ENCODE measurements at places on chromosomes 7 and 10. TPM values are rescaled to one million over a fixed set of nuclear protein-coding genes. Genes with fewer than 3 reads are reported as not detected.

DNA sequence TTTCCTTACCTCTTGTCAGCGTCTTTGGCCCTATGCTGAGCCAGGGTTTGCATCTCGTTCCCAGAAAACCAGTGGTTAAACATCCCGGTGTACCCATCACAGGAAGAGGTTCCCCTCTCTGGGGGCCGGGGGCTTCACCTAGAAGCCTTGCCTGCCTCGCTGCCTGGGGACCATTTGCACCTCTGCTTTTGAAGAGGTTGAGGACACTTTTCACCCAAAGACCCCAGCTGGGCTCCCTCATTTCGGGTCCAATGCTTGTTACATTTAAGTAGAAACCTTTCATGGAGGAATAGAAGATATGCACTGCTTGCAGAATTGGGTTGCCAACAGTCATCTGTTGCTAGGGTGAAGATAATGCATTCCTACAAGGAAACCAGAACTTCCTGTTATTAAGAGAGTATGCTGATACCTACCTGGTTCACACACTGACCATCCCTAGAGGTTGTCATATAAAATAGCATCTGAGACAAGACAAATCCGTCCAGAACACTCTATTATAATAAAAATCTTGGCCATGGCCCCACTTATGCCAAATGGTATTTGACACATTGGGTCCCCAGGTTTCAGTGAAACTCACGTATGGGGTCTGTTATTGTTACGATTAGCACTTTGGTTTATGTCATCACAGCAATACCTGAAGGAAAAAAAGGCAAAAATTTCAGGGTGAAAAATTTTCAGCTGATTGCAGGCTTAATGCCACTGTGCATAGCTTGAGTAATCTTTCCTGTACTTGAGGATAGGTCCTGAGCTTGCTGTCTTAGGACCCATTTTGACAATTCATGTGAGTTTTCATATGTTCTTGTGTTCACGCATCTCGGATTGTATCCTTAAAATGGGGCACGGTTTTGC lies 917 bp downstream of the ZNF365 start:
- DNase-seq: peak; percentile 5

GRCh38 chr7:10779465-10780399 lies 193.9 kb upstream of the PHF14 start:
- DNase-seq: no peak

- no peak for DNase-seq
Measured at GRCh38 chr10:130013335-130014262, 49.5 kb upstream of the EBF3 start.

DNA sequence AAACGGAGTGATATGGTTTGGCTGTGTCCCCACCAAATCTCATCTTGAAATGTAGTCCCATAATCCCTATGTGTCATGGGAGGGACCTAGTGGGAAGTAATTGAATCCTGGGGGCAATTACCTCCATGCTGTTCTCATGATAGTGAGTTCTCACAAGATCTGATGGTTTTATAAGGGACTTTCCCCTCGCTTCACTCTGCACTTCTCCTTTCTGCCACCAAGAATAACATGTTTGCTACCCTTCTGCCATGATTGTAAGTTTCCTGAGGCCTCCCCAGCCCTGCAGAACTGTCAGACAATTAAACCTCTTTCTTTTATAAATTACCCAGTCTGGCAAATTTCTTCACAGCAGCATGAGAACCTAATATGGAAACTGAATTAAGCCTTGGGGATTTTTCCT lies 19.1 kb downstream of the FAM3C start:
- DNase-seq: no peak

- no peak for DNase-seq
Measured at GRCh38 chr10:35608328-35608672, 3.2 kb downstream of the GJD4 start.

GRCh38 chr7:1521456-1521855 lies 9.0 kb upstream of the MAFK start:
- no peak for DNase-seq

GRCh38 chr10:79060641-79061255 lies 8.0 kb upstream of the ZMIZ1 start:
- no peak for DNase-seq

DNA sequence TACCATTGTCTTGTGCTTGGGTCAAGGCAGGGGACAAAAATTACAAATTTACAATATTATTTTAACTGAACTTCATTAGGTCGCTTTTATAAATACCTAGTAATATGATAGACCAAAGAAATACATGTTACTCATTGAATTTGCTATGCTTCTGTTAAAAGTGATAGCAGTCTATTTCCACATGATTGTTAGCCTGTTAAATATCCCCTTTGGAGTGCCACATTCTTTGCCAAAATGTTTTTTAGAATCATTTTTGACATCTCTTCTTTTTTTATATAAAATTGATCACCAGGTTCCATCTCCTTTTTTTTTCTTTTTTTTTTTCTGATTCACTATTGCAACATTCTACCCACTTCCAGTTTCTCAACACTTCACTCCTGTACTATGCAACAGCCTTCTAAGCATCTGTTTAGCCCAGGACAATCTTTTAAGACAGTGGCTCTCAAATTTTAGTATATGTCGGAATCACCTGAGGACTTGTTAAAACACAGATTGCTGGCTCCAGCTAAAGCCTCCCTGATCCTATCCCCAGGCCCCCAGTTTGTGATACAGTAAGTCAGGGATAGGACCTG lies 16.4 kb upstream of the NDUFA5 start:
- DNase-seq: no peak

- DNase-seq: peak; percentile 2
Measured at GRCh38 chr10:95391581-95392216, 100.9 kb upstream of the PDLIM1 start.

- no peak for DNase-seq
Measured at GRCh38 chr7:102214477-102215072, 72.1 kb upstream of the SH2B2 start.

DNA sequence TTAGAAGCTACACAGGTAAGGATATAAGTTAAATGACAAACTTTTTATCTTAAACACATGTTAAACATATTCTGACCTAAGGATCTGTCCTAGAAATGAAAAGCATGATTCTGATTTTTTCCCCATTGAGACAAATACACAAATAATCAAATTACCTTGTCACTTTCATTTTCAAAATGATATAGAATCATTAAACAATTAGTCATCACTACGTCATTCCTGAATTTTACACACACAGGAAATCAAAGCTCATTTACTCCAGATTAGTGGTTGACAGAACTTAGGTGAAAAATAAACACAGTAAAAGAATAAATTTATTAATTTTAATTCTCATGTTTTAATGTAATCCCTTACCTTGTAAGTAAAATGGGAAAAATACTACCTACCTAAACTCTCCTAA lies 89.0 kb downstream of the AASS start:
- DNase-seq: no peak

DNA sequence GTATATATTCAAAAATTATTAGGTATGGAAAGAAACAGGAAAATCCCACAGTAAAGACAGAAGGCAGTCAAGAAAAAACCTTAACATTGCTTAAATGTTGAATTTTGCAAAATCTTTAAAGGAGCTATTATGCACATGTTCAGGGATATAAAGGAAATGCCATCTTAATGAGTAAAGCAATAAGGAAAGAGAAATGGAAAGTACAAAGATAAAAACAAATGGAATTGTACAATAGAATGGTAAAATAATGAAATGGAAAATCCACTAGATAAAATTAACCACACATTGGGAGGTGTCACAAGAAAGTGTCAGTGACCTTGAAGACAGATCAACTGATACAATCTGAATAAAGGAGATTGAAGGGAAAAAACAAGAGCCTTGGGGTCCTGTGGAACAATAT lies 82.0 kb downstream of the KIF20B start:
- no peak for DNase-seq

DNA sequence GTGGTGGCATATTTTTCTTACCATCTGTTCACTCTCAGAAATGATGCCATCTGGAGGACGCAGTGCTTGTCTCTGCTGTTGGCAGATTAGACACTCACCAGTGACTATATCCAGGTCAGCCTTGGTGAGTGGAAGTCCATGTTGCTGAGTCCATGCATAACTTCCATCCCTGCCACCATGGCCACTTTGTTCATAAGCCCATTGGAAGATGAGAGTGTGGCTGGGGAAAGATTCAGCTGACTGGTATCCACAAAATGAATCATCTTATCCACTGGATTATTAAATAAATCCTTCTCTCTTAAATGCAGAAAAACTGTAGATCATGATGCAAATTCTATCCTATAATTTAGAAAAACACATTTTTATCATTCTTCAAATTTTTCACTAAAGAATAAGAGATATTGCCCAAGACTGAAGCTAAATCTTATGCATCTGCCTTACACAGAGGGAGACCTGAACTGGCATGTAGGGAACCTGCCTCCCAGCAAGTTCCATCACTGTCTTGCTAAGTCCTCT lies 726.9 kb downstream of the TNS3 start:
- no peak for DNase-seq

- DNase-seq: no peak
Measured at GRCh38 chr10:6072215-6072934, 10.2 kb upstream of the IL2RA start.

GRCh38 chr10:124092860-124093773 lies at the start of gene CHST15:
CHST15 (minus strand) TSS chr10:124093598; CDS start chr10:124046212, 47,386 bp downstream.
- no peak for DNase-seq

The ATG9B gene
- 35.7 TPM for polyA plus RNA-seq

The NRF1 gene
- 26.3 TPM for polyA plus RNA-seq
